H1 (cell line): ENCODE measurements at places on chromosomes 1 and 21.
A peak's percentile ranks its signal among the peaks of the same experiment; 100 is the strongest.

DNA sequence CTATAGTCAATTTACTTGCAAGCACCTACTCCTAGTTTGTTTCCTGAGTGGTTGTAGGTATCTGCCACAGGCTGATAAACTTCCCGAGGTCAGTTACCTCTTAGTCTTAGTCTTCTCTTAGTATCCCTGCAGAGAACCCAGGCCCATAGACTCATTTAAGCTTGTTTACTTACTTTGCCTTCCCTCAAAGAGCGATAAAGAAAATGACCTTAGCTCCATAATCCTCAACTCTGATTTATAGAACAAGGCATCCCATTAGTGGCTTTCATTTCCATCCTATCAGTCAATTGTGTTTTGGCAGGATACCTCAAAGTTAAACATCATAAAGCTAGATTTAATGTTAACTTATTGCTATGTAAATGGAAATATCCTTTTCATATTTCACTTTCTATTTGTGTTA is 119.7 kb downstream of the UCHL5 start:
- H3K36me3 ChIP-seq = no peaks in the 10 kb centered on the region
- no peaks in the 10 kb centered on the region for H3K27me3 ChIP-seq
- DNase-seq = no peak
- H3K4me1 ChIP-seq = no peaks in the 10 kb centered on the region
- no peak overlapping the region for H3K4me3 ChIP-seq

GRCh38 chr21:22993822-22994574 is 1995.8 kb downstream of the NCAM2 start:
- no peak overlapping the region for H3K27ac ChIP-seq
- no peaks in the 10 kb centered on the region for H3K27me3 ChIP-seq
- DNase-seq = no peak
- H3K4me3 ChIP-seq = no peak overlapping the region
- H3K4me1 ChIP-seq = no peaks in the 10 kb centered on the region
- no peaks in the 10 kb centered on the region for H3K36me3 ChIP-seq

DNA sequence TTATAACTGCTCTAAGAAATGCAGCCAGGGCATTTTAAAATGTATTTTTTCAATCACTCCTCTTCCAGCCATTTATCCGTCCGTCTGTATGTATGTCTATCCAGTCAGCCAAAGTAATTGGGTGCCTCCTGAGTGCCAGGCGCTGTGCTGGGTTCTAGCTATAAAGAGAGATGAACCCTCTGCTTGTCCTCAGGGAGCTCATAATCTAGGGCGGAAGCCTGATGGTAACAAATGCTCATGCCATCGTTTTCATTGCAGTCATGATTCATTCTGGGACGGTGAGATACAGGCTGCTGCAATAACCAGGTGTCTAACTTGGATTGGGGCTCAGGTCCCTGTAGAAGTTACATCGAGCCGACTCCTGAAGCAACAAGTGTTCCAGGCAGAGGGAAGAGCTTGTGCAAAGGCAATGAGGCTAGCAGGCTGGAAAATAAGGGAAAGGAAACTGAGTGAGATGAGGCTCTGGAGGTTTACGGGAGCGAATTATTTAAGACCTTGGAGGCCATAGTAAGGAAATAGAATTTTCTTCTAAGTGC is 11.6 kb downstream of the IFI6 start:
- H3K27ac ChIP-seq = no peak overlapping the region
- H3K27me3 ChIP-seq = no peaks in the 10 kb centered on the region; the same call in 1 of the 2 replicates
- H3K4me3 ChIP-seq = peak overlapping the region; percentile 3; the same call in 1 of the 2 replicates
- DNase-seq = no peak

GRCh38 chr1:225684741-225685140 is 31.8 kb upstream of the ENAH start:
- H3K27ac ChIP-seq = no peak overlapping the region
- H3K4me1 ChIP-seq = no peaks in the 10 kb centered on the region
- no peak for DNase-seq
- no peaks in the 10 kb centered on the region for H3K27me3 ChIP-seq
- H3K36me3 ChIP-seq = no peaks in the 10 kb centered on the region
- H3K4me3 ChIP-seq = no peak overlapping the region

DNA sequence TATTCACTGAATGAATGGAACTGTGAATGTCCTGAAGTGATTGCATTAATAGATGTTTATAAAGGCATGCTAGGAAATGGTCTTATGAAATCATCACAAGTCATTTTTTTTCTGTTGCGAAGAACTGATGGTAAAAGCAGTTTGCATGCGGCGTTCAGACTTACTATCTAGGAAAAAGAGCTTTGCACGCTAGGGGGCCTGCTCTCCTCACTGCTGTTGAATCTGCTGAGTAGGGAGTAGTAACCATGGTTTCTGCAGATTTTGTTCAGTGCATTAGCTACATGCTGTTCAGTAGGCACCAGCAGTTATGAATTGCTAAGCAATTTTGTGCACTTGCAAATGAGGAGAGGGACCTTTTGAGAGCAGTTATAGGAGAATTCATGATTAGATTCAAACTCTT is 57.9 kb downstream of the CENPF start:
- H3K4me3 ChIP-seq = no peak overlapping the region
- peaks cover 63% of the 10 kb centered on the region for H3K36me3 ChIP-seq
- no peaks in the 10 kb centered on the region for H3K4me1 ChIP-seq
- H3K27me3 ChIP-seq = no peaks in the 10 kb centered on the region

DNA sequence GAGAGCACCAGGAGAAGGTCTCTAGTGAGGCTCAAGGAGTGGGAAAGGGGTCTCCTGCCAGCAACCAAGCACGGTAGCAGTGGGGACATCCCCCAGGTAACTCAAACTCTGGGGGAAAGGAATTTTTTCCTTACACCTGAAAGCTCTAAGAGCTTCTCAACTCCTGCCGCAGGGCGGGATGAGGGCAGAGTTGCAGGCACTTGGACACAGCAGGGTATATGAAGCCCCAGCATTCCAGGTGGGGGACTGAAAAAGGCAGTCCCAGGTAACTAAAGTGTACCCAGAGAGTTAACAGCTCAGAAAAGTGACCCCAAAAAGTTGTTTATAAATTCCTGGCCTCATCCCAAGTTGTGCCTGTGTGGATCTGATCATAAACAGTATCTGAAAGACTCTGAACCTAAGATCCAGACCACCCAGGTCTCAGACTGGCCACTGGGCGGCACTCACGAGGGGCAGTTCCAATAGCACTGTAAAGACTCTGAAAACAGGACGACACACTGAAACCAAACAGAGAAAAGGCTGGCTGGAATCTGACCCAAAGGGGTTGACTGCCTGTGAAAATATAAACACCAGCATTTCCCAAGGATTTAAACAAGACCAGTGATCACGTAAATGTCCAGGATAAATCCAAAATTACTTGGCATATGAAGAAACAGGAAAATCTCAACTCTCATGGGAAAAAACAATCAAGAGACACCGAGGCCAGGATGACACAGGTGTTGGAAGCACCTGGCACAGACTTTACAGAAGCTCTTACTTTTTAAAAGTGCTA is 47.5 kb downstream of the HSF2BP start:
- H3K4me3 ChIP-seq = no peak overlapping the region
- H3K4me1 ChIP-seq = no peaks in the 10 kb centered on the region
- DNase-seq = peak; percentile 75
